ENCODE measurements at places on chromosomes 1 and 21.

DNA sequence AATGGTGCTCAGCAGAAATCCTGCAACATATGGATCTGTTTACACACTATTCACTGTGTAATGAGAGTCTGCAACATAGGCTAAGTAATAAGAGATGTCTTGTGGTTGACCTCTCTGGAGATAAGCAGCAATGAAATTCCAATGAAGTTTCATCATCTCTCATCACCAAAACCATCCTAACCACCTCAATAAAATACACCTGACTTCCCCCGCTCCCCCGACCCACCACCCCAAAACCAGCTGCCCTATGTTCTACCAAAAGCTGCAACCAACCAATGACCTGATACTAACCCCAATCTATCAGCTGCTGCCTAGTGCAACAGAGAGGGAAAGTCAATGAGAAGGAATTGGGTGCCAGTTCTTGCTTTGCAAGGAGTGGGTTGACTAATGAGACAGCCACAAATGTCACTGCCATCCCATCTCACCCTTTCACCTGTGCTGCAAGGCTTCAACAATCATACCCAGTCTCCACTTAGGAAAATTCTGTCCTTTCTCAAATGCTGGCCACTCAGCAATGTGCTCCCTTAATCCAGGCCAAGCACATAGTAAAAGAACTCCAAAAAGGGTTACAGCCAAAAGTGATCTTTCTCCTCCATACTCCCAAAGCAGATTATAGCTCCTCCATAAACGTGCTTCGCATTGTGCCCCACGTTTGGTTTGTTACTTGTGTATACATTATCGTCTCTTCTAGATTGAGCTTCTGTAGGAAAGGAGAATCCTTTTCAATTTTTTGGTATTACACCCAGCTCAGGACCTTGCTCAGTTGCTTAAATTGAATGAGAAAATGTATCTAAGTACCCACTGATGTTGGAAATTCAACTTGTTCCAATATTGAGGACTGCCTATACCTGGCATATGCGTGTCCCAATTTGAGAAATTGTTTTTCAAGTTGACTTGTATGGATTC is 29.0 kb downstream of the MRPL39 start:
- no peak for DNase-seq

GRCh38 chr1:10211805-10212410 is 1.5 kb downstream of the KIF1B start:
- no peak for DNase-seq

GRCh38 chr1:10189659-10190058 is 20.7 kb upstream of the KIF1B start:
- no peak for DNase-seq

GRCh38 chr1:82125119-82125518 is 324.4 kb downstream of the ADGRL2 start:
- DNase-seq, result no peak

GRCh38 chr1:12031039-12031980 is 12.0 kb downstream of the MIIP start:
- DNase-seq, result no peak

GRCh38 chr1:183368213-183369108 is 49.7 kb downstream of the NMNAT2 start:
- DNase-seq, result no peak

- no peak for DNase-seq
These were observed 590.8 kb upstream of the PRMT6 start for GRCh38 chr1:106465666-106466065.

DNA sequence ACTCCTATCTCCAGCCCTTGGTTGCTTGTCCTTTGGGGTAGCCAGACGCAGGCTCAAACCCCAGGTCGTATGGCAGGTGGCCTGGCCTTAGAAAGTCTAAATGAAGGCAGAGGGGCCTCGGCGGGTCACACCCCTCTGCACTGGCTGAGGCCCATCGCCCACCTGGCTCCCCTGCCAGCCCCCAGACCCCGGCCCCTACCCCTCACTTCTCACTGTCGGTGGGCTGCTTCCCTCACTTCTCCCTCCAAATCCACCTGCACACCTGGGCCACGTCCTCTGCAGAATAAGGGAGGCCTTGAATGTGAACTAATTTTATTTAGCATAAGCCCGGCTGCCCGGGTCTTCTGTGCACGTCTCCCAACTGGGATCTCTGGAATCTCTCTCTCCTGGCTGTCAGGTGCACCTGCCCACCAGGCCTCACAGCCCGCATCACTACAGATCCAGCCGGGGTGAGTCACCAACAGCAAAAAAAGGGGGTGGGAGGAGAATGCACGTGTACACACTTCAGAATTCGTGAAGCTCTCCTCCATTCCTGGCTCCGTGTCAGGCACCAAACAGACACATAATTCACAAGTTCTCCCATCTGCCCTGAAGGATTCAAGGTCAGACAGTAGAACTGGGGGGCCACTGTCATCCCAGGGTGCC is 107.5 kb upstream of the SIM2 start:
- no peak for DNase-seq

DNA sequence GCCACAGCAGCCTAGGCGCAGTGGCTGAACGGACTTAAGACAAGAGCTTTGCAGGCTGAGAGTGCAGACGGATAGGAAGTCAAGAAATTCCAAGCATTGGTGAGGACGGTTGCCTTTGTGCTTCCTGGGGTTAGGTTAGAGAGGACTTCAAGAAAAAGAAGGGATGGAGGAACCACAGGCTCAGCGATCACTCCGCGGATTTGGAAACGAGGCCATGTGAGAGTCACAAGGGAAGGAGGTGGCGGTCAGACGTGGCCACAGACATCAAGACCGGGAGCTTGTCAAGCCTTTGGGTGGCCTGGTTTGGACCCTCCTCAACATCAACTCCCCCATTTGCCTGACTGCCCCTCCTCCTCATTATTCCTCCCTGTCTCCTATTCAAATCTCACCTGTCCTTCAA is 62.3 kb downstream of the NID1 start:
- DNase-seq, result no peak

GRCh38 chr1:235817101-235817728 is 49.5 kb downstream of the LYST start:
- DNase-seq, result no peak

DNA sequence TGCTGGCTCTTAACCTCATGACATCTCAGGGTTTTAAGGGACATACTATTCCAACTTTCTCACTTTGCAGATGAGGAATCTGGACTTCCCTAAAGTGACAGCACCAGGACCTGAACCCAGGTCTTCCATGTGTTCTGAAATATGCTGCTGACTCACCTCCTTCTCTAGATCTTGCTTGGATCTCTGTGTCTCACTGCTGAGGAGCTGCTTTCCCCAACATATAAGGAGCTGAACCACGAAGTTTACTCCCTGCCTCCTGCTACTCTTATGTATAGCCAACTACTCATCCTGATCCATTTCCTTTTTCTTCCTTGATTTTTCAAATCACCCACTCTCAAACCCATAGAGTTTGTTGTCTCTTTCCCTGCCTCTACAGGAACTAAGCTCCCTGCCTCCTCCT is 38.2 kb downstream of the ALG14 start:
- no peak for DNase-seq

DNA sequence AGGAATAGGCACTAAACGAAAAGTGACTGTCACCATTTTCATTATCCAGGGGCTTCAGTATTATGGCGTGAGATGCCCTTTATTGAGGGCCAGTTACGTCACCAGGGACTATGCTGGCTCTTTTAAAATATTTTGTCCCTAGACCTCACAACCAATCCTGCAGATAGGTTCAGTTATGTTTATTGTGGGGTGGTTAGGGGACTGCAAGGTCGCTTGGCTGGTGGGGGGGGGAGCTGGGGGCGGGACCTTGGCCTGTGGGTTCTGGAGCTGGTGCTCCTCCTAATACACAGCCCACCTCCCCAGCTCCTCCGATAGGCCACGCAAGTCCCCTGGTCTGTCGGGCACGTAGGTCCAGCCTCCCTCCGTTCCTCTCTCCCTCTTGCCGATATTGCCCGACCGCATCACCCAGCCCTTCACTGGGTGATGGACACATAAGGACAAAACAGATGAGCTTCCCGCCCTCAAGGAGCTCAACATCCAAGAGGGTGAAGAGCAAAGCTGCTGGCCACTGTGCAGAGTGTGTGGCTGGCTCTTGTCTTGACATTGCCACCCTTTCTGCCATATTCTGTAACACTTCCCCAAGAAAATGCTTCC is 271.8 kb downstream of the MATN1 start:
- no peak for DNase-seq
